Non-pigmented ciliary epithelial cell (primary cell): ENCODE measurements at places on chromosomes 3 and 15.

DNA sequence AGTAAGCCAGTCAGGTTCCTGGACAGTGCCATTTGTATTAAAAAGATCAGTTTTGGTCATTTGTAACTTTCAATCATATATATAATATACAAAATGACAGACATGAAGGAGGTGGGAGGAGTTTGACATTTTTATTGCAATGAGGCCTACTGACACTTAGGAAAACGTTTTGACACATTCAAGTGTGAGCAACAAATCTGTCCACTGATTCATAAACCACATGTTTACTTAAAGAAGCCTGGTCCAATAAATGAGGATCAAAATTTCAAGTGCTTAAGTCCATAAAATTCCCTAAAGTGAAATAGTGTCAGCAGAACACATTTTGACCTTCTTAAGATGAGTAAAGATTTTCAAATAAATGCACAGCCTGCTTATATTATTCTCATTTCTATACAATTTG is 137.3 kb downstream of the MECOM start:
- DNase-seq: no peak

- no peak for DNase-seq
Measured at GRCh38 chr3:110650741-110651140, 420.9 kb upstream of the NECTIN3 start.

- peak; percentile 15 for DNase-seq
Measured at GRCh38 chr3:10933805-10934481, 58.6 kb upstream of the SLC6A1 start.

GRCh38 chr3:117696851-117697407 is 987.4 kb downstream of the TUSC7 start:
- DNase-seq: no peak

- no peak for DNase-seq
Measured at GRCh38 chr3:77084511-77084910, 44.6 kb downstream of the ROBO2 start.

DNA sequence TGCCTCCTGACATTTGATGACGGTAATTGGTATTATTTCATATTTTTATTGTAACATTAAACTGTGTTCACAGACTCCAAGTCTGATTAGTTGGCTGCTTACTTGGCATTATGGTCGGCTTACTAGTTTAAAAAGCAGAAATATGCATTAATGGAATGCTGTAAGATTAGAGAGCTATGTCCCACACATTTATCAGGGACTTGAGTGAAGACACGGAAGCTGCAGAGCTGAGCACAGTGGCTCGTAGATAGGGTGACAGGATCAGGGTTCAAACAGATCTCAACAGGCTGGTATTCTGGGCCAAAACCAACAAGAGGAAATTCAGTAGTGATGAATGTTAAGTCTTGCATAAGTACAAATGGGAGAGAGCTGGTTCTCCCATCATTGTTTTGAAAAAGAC is 113.8 kb downstream of the ADAMTSL3 start:
- peak; percentile 34 for DNase-seq

GRCh38 chr3:149933858-149934257 is 36.8 kb downstream of the PFN2 start:
- no peak for DNase-seq

DNA sequence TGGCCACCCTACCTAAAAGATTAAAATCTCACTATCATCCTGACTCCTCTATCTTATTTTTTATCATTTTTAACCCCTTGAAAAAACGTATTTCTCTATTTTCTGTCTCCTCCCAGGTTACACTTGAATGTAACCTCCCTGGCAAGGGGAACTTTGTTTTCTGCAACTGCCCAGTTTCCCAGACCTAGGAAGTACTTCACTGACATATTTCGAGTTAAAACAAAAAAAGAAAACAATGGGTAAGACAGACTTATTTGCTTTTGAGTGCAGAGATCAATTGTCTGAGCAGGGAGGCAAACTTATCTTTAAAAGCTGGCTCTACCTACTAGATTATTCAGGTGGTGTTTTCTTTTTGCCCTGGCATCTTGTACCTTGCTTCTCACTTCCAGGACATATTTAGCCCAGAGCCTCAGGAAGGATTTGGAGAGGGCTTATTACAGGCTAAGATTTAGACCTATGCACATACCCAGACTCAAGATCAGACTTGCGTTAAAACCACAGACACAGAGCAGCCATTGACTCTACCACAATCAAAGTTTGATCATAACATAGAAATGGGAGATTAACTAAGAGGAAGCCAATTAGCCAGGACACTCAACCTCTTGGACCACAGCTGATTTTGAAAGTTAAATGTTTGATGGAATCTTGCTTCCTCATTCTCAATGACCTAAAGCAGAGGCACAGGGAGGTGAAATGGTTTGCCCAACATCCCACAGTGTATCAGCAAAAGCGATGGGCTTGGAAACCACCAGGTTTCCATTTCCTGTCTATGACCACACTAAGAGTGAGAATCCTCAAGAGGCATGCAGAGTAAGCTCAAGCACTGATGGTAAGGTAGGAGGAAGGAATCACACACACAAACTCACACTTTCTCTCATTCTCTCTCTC is 169.5 kb upstream of the THBS1 start:
- DNase-seq: no peak

- DNase-seq: no peak
Measured at GRCh38 chr3:197404030-197404429, 105.6 kb upstream of the DLG1 start.

DNA sequence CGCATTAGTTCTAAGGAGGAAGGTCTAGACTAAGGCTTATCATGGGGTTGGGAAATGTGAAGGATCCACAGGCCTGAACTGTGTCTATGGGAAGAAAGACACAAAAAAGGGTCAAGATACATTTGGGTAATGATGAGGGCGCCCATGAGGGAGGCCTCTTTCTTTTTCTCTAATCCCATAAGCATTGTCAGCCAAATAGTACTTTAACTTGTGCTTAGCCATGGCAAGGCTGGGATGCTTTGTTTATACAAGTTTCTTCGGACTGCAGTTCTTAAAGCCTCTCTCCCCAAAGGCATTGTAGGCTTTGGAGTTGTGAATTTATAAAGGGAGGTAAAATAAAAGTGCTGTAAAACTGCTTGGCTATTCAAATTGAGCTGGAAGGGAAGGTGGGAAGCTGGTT is 23.4 kb downstream of the ARMC8 start:
- DNase-seq: no peak

GRCh38 chr3:64093825-64094712 is 70.8 kb upstream of the PSMD6 start:
- DNase-seq: no peak

- DNase-seq: peak; percentile 58
Measured at GRCh38 chr3:59127071-59127470, 77.2 kb upstream of the CFAP20DC start.

DNA sequence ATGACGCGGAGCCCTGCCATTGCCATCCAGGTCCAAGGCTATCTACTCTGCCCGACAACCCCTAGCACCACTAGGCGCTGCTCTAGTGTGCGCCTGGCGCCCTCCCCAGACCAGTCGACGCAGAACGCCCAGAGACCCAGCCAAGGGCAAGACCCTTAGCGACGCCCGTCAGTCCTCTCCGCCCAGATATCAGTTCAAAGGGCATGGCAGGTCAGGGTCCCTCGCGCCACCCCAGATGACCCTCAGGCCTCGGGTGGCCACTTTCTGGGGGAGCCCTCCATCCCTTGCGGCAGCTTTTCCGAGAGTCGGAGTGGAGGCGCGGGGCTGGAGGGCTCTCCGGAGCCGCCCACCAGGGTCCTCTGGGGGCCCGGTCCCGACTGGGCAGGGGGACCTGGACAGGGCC is 371 bp upstream of the CLSTN2 start:
- DNase-seq: no peak

- no peak for DNase-seq
Measured at GRCh38 chr3:38133557-38134405, 3.1 kb downstream of the ACAA1 start.

DNA sequence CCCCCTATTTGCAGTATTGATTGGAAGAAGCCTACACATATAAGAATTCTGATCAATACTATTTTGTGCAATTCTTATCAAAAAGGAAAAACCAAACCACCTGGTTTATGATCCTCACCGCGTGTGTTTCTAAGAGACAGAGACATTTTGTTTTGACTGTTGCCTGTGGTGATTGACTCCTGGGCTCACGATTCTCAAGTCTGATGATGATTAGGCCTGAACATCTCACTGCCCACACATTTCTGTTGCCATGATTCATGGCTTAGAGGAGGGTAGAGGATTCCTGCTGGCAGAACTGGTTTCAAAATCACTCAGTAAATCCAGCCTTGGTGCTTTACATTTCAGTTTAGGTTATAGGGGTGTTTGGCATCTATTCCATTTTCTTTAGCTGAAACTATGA is 88.3 kb upstream of the UBE3A start:
- DNase-seq: no peak

- no peak for DNase-seq
Measured at GRCh38 chr3:151178208-151178845, 24.7 kb downstream of the GPR171 start.

DNA sequence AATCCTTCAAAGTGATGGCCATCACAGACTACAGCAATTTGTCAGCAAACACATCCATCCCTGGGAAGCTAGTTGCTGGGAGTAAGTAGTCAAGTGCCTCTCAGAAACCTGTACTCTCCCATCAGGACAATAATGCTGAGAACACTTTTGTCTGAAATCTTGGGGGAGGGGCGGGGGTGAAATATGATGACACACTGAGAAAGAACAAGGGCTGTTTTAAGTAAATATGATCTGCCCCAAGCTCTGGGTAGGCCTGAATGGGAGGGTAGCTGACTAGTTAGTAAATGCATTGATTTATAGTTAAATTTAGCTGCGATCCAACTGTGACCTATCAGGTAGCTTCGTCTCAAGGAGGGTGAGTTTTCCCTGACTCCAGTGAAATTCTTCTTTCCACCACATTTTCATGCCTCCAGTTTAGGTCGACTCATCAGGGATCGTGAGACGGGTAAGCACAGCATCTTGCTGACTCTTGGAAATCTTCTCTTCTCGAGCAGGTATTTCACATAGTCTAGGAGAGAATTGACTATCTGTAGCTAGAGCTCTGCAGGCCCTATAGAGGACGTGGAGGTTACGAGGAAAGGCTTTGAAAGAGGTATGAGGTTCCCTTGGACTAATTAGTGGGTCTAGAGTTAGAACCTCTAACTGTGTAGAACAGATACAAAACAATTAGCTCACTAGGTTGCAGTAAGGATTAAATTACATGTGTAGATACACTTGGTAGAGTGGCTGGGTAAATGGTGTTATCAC is 213.4 kb upstream of the SLC2A2 start:
- DNase-seq: no peak

GRCh38 chr15:38207621-38208020 is 45.0 kb upstream of the SPRED1 start:
- DNase-seq: no peak

- DNase-seq: no peak
Measured at GRCh38 chr3:45054196-45054857, 28.2 kb downstream of the CLEC3B start.

DNA sequence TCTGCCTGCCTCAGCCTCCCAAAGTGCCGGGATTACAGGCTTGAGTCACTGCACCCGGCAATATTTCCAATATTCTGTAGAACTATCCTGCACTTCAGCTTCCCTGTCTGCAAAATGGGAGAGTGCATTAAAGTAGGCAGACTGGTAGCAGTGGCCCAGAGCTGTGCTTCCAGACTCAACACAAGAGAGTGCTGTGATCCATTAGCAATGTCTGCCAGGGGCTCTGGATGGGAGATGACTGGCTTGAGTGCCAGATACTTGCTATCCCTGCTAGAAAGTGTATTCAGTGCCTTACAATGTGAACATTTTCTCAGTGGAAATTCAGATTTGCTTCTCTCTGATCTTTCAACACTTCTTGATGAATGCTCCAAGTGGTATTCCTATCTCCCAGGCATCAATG is 65.4 kb upstream of the CTSH start:
- DNase-seq: no peak

DNA sequence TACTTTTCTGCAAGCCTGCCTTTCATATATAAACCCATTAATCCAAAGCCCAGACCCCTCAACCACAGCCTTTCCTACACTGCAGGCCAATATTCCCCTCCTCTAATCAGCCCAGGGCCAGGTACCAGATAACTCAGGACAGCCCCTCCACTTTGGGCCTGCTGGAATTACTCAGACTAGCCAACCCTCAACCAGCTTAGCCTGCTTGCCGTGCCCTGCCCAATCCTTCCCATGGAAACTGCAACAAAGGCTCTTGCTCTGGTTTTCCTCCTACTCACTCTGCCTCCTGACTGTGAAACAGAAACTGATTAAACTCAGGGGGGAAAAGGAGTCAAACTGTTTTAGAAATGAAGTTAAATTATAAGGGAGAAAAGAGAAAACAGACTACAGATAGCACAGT is 248.1 kb downstream of the KLF13 start:
- no peak for DNase-seq

DNA sequence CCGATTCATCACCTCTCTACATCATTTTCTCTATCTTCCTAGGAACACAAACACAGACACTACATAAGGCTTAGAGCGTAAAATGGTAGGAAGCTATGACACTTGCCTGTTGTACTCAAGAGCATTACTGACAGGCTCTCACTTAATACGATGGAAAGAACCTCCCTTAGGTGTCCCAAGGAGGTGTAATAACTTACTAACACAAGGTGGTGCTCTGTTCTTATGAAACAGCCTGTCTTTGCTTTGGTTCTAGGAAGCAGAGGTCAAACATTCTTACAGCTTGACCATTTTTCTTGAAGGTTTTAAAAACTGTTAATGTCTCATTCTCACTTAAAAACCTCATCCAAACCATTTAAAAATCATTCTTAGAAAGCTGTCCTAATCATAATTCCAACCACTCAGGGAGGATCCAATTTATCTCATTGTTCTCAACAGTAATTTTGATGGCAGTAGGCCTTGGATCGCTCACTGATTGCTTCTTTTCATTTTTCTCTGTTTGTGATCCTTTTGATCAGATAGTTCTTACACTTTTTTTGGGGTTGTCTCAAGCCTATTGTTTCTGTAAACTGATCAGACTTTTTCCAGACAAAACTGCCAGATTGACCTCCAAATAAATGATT is 317.8 kb upstream of the AGTR1 start:
- DNase-seq: peak; percentile 40

- no peak for DNase-seq
Measured at GRCh38 chr3:157239082-157239704, 79.2 kb upstream of the CCNL1 start.

DNA sequence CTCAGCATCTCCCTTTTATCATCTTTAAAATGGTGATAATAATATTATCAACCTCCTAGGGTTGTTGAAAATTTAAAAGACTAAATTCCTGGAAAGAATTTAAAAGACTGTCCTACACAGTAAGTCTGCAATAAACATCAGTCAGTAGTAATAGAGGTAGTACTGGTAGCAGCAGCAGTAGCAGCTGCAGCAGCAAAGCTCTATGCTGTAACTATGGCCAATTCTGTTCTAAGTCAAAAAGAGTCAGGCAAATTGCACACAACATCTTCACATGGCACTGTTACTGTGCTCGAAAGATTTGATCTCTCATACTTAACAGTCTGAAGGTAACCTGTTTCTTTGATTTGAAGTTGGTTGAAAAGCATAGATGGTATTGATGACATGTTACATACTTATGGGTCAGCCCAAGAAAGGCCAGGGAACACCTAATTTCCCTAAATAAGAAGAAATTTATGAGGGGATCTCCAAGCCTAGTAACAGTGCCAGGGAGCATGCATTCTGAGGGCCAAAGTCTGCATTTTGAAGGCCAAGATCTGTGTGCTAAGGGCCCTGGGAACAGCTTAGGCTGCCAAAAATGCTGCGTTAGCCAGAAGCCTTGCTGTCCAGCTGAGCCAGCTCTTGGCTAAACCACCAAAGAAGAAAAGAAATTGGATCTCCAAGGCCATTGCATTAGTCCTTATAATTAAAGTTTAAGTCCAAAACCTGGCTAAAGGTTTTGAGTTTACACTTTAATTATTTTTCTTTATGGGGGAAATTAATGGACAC is 68.2 kb downstream of the SIDT1 start:
- DNase-seq: no peak
